ENCODE measurements at places on chromosomes 2 and 18. TPM values are rescaled to one million over a fixed set of nuclear protein-coding genes. Genes with fewer than 3 reads are reported as not detected.

Gene KIF5C
- total RNA-seq = 0.66 TPM

Gene CXCR1
- total RNA-seq = not detected

Gene VWA3B
- total RNA-seq = not detected

Gene ACVR1C
- total RNA-seq = 0.33 TPM

Gene GCKR
- total RNA-seq = 0.22 TPM

Gene GCG
- total RNA-seq = not detected

Gene TNFRSF11A
- total RNA-seq = 0.25 TPM

Gene MC4R
- not detected for total RNA-seq

Gene TUBA3E
- total RNA-seq = not detected

Gene CSRNP3
- total RNA-seq = 1.9 TPM

Gene RRM2
- total RNA-seq = 76.0 TPM

Gene CYP1B1
- 4.0 TPM for total RNA-seq

Gene RAB17
- 0.12 TPM for total RNA-seq

Gene CDH20
- total RNA-seq = under 0.01 TPM

Gene RGPD4
- total RNA-seq = not detected

Gene CROCC2
- not detected for total RNA-seq

Gene NPC1
- total RNA-seq = 325 TPM

Gene ADAM23
- total RNA-seq = 9.9 TPM

Gene PSD4
- total RNA-seq = 5.1 TPM

Gene MROH2A
- not detected for total RNA-seq

Gene IKZF2
- total RNA-seq = 7.5 TPM

Gene WDFY1
- 102 TPM for total RNA-seq

Gene FTCDNL1
- total RNA-seq = 4.1 TPM

Measured in uterine smooth muscle cell (primary cell).